C1 segment of cervical spinal cord (tissue), 14 donors: ENCODE measurements at places on chromosomes 5 and 9.

- no peak for DNase-seq
Observed at GRCh38 chr5:133321833-133322420, 270.1 kb downstream of the HSPA4 start.

- DNase-seq = no peak
Observed at GRCh38 chr9:112174222-112174964, 704 bp downstream of the SUSD1 start.

DNA sequence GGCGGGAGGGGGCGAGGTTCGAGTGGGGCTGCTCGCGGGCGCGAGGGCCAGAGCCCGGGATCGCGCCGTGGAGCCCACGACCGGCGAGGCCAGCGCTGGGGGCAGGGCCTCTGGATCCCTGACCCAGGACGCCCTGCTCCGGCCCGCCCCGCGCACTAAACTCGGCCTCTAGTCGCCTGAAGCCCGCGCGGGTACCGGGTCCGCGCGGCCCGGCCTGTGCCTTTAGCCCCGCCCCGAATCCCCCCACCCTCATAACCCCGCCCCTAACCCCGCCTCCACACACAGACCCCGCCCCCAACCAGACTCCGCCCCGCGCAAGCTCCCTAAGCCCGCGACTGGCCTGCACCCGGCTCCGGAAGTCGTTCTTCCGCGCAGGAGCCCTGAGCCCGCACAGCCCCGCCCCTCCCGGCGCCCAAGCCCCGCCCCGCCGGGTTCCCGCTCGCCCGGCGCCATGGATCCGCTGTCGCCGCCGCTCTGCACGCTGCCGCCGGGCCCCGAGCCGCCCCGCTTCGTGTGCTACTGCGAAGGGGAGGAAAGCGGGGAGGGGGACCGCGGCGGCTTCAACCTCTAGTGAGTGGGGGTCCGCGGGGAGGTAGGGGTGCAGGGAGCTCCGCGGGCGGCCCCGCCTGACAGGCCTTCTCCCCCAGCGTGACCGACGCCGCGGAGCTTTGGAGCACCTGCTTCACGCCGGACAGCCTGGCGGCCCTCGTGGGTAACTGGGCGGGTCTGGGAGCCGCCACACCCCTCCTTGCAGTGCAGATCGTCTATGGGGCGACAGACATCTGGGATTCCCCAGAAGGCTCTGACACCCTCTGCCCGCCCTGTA is at the start of gene PAXX:
Gene PAXX, plus strand, starts transcription at position 430 of the 826 bp plus-strand sequence. Its CDS starts 22 bp downstream, at position 452.
- DNase-seq = peak; percentile 81

GRCh38 chr5:51382521-51383130 is 622 bp upstream of the ISL1 start:
- no peak for DNase-seq

DNA sequence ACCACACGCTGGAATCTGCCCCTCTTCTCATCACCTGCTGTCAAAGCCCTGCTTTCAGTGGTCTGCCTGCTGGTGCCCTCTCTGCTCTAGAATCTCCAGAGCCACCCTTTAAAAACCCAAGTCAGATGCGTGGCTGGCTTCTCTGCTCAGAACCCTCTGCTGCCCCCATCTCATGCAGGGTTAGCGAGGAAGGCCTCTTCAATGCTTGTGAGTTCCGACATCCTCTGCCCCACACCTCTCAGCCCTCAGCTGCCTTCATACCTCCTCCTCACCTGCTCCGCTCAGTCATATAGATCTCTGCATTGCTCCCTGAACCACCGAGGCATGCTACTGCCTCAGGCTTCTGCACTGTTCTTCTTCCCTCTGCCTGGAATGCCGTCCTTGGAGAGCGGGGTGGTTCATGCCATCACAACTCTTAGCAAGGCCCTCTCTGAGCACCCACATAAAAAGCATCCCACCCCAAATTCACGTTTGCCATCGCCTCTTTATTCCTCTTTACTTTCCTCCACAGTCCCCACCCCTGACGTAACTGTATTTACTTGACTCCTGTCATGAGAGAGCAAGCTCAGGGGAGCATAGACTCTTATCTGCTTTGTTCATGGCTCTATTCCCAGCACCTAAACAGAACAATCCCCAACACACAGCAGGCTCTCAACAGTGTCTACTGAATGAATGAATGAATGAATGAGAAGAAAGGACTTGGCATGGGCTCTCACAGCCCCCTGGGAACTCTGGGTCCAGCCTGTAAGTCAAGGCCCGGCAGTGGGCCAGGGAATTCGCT is 10.4 kb downstream of the SHB start:
- DNase-seq = no peak
